ENCODE measurements at places on chromosomes 7 and 10. TPM values are rescaled to one million over a fixed set of nuclear protein-coding genes. Genes with fewer than 3 reads are reported as not detected.

The CFAP58 gene
- polyA plus RNA-seq = 0.47 TPM

The CYP3A7 gene
- polyA plus RNA-seq = not detected

The ADAM8 gene
- 1.6 TPM for polyA plus RNA-seq

The FAM13C gene
- polyA plus RNA-seq = 7.6 TPM

DNA sequence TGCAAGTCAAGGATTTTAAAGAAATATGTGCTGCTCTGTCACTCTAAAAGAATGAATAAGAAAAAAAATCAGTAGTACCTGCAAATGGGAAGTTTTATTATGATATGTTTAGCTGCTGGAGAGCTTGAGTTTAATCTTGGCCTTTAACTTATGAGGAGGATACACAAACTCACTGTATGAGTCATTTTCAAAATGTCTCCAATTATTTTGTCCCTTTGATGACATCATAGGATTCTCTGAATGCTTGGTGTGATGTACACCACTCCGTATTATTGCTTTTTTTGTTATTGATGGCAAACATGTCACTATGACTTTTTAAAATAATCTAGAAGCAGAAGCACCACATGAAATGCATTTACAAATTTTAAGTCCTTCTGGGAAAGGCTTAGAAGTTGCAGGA is 125.8 kb downstream of the RALA start:
- DNase-seq = no peak

GRCh38 chr10:3248526-3249306 is 76.1 kb upstream of the PITRM1 start:
- no peak for DNase-seq

- DNase-seq = no peak
Measured at GRCh38 chr7:102916426-102916825, 3.6 kb downstream of the LRRC17 start.

DNA sequence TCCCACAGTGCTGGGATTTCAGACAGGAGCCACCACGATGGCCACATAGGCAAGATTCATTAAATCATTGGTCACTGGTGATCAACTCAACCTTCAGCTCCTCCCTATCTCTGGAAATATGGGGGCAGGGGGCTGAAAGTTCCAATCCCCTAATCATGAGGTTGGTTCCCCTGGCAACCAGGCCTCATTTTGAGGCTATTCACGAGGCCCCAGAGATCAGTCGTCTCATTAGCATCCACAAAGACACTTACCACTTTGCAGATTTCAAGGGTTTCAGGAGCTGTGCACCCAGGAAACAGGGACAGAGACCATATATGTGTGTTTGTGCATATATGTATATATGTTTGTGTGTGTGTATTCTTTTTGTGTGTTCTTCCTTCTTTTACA is 7.7 kb upstream of the GUSB start:
- no peak for DNase-seq

DNA sequence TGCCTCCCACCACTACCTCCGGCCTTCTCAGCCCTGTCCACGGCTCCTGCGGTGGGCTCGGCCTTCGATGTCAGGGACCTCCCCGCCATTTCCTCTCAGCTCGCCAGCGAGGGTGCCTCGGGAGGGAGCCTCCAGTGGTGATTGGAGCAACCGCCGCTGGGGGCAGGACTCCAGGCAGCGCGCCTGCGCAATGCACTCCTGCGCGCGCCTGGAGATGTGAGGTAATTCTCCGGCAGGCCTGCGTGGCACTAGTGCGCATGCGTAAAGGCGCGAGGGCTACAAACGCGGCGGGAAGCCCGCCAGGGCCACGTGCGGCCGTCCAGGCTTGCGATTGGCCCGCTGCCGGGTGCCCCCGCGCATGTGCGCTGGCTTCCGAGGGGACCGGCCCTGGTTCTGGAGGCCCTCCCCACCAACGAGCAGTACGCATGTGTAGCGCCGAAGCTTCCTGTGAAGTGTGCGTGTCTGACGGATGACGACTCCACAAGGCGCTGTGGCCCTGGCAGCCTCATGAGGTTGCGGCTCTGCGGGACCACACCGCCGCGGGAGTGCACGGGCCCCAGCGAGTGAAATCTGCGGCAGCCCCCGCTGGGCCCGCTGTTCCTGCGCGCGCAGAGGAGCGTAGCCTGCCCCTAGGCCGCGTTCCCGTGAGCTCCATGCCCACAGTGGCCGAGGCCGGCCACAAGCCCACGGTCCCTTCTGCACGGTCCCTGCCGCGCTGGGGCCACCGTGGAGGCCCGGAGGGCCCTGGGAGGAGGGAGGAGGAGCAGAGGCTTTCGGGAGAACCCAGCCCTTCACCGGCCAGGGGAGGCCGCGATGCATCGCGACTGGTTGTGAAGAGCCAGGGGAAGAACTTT is at the start of gene SYCE1:
Gene SYCE1 (minus strand): TSS at position 143 of the 854 bp plus-strand sequence. CDS start 54 bp downstream, at position 89.
- DNase-seq = no peak

DNA sequence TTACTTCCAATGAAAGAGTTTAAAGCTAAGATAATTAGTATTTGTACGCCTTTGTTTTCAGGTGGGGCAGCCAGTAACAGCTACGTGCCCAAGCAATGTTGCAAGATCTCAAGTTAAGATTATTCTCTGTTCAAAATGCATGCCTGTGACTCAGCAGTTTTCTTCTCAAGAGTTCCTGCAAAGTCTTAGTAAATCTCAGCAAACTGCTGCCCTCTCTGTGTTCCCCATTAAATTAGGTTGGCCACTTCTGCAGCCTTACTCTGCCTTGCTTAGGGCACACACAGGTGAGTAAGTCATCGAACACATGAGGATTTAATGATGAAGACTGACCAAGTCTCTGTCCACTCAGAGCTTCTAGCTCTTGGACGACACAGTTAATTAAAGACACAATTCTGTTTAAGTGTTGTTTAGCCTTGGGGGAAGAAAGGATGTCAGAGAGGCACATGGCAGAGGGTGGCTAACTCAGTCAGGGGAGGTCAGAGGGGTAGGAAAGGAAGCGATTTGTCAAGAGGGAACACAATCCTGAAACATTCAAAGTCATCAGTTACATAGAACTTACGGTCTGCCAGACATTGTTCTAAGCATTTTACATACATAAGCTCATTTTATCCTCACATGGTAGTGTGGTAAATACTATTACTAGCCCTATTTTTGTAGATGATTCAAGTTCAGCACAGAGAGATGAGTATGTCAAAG is 20.2 kb upstream of the SLC35G1 start:
- no peak for DNase-seq

DNA sequence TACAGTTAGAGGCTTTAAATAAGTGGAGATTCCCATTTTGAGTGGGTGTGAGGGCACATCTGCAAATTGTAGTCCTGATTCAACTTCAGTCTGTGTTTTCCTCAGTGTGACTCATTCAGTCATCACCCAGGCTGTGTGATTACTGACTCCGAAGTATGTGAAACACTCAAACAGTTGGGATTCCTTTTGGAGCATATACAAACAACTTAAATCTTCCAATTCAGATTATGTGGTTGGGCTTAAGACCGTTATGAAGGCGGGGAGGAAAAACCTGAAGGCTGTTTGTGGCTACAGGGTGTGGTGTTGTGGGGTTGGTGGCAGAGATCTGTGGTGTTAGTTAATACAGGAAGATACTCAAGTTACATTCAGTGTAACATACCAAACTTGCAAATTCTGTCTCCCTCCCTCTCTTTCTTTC is 259.7 kb upstream of the FERD3L start:
- DNase-seq = no peak

DNA sequence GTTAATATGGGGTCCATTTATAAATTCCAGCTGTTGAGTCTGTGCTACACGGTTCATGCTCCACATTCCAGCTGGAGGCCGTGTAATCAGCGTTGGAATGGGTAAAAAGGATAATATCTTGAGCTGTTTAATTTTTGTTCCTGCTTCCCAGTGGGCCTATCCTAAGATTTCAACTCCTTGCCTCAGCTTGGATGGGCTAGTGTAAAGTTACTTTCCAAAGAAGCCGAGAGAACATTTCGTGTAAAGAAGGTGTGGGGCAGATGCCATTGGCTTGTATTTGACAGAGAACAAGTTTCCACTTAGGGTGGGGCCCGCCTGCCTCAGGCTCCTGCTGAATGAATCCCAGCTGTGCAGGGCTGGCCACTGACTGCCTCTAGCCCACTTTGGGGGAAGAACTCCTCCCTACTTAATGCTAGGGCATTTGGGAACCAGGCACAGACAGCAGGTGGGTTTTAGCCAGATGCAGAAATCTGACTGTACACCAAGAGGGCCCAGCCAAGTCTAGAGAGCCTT is 125.9 kb upstream of the LYZL2 start:
- no peak for DNase-seq

- no peak for DNase-seq
Measured at GRCh38 chr10:86716466-86716865, 40.0 kb upstream of the BMPR1A start.

DNA sequence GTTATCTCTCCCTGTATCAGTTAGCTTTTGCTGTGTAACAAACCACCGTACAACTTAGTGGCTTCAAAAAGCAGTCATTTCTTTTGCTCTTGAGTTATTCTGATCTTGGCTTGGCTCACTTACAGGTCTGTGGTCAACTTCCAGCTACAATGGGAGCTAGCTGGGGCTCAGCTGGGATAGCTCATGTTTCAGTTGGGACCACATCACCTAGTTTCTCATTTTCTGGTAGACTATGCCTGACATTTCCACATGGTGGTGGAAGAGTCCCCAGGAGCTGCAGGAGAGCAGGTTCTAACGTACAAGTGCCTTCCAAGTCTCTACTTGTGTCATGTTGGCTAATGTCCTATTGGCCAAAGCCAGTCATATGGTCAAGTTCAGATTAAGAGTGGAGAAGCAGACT is 25.8 kb upstream of the PIP4K2A start:
- no peak for DNase-seq

- DNase-seq = no peak
Measured at GRCh38 chr10:11035301-11035991, 17.8 kb downstream of the CELF2 start.

DNA sequence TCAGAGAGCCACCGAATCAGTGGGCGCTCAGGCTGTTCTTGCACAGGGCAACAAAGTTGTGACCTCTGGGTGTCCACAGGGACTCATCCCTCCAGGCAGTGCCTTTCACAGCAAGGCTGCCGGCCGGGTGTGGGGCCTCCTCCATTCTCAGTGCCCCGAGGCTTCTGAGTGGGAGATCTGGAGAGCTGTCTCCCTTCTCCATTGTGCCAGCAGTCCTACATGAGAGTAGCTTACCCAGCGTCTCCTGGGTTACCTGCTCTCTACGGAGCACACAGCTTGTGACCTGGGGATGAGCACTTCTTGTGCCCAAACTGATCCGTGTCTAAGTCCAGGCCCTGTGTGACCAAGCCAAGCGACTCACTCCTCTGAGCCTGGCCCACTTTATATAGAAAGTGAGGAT is 240.9 kb upstream of the GRB10 start:
- no peak for DNase-seq

- DNase-seq = no peak
Measured at GRCh38 chr7:6392712-6393666, 54.8 kb downstream of the DAGLB start.

- DNase-seq = peak; percentile 80
Measured at GRCh38 chr7:55593515-55594318, 21.4 kb upstream of the VOPP1 start.

- DNase-seq = no peak
Measured at GRCh38 chr10:2214092-2214491, 476.8 kb upstream of the ADARB2 start.

- no peak for DNase-seq
Measured at GRCh38 chr10:132030898-132031463, 34.8 kb upstream of the JAKMIP3 start.

GRCh38 chr10:44971434-44971833 is 7.2 kb downstream of the DEPP1 start:
- DNase-seq = no peak

DNA sequence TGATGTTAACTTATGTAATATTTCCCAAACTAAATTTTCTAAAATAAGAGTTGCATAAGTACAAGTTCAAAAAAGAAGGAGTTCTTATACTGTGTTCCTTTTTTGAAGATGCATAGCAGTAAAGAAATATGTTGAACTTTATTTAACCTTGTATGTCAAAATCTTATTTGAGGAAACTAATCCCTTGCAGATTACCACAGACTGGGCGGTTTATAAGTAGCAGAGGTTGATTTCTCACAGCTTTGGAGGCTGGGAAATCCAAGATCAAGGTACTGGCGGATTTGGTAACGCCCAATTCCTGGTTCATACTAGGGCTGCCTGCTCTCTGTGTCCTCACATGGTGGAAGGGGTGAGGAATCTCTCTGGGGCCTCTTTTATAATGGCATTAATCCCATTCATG is 68.5 kb downstream of the GNAT3 start:
- DNase-seq = no peak

DNA sequence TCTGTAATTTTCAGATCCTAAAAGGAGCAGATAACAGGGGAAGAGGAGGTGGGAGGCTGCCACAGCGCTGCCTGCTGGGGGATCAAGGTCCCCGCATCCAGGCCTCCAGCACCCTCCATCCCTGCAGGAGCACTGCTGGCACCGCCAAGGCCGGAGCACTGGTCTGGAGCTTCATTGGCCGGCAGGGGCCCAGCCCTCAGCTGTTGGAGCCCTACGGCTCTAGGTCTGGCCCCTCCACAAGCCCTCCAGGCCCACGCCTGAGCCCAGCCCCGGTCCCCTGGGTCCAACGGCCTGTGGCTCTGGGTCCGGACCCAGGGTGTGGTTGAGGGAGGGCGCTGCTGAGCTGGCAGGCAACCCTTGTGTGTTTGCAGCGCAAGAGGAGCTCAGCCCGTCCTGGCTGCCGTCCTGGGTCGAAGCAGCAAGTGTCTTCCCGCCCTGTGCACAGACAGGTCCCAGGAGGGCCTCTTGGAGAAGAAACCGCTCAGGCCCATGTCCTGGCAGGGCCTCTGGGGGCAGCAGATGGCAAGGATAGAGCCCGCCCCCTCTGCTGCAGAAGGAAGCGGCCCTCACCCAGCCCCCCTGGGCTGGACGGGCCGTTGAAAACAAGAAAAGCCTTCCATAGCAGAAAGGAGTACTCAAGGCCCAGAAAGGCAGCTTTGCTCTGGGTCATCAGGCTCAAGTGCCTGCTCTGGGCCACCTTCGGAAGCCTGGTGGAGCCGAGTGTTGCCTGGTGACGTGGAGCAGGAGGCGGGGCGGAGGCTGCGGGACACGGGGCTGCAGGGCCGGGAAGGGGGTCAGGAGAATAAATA is 54.3 kb upstream of the TNRC18 start:
- peak; percentile 88 for DNase-seq

DNA sequence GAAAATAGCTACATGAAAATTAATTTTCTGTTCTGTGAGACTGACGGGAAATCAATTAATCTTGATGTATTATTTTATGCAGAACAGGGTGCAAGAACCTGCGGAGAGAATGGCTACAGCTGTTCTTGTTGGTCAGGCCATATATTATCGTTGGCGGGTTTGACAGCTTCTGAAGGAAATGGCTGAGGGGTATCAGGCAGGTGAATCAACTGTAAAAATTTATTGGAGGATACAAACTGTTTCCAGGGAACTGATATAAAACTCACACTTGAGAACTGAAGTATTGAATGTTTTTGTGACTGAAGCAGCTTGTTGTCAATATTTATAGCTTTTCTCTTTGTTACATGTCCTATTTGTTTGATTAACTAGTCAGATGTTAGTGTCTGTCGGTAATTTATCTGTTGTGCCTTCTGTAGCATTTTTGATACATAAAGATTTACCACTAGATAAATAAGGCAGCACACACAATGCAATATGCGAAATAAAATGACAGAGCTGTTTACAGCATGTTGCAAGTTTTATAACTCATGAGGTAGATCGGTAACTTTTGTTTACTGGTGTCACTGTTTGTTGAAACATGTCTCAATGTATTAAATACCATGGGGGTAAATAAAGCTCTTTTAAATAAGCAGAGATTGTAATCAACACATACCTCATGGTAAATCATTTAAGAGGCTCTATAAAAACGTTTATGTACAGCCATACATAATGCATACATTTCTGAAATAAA is 308.2 kb downstream of the LRMDA start:
- no peak for DNase-seq

Data from SK-N-SH (cell line).